Pericardium fibroblast (primary cell): ENCODE measurements at places on chromosomes 13 and 19. TPM values are rescaled to one million over a fixed set of nuclear protein-coding genes. Genes with fewer than 3 reads are reported as not detected.

Gene KCNRG
- total RNA-seq: 0.09 and 0.70 TPM in 2 replicates

Gene ZNF850
- total RNA-seq: 0.85 and 3.4 TPM in 2 replicates

Gene PROZ
- total RNA-seq: not detected in 2 replicates

Gene MISP3
- total RNA-seq: 0.35 and 1.2 TPM in 2 replicates

Gene MCF2L
- 0.09 TPM in 1 of 2 replicates, not detected in the other for total RNA-seq

Gene NKPD1
- under 0.01 and 0.85 TPM in 2 replicates for total RNA-seq

Gene S1PR4
- total RNA-seq: not detected in 2 replicates

Gene RNF17
- 0.12 and 0.34 TPM in 2 replicates for total RNA-seq

Gene MBD3L2
- not detected in 2 replicates for total RNA-seq

Gene ZNF345
- 3.2 and 4.7 TPM in 2 replicates for total RNA-seq

Gene ZNF835
- 0.93 and 2.6 TPM in 2 replicates for total RNA-seq

Gene CCDC70
- total RNA-seq: not detected in 2 replicates

Gene ONECUT3
- total RNA-seq: not detected in 2 replicates

Gene TLE6
- total RNA-seq: 1.6 TPM in 1 of 2 replicates, not detected in the other

Gene IZUMO2
- total RNA-seq: not detected in 2 replicates

Gene PRR20D
- total RNA-seq: not detected in 2 replicates

Gene CRLF1
- 135 and 318 TPM in 2 replicates for total RNA-seq

Gene CABP5
- not detected in 2 replicates for total RNA-seq

Gene LILRB4
- total RNA-seq: not detected in 2 replicates
